ENCODE measurements at places on chromosomes 7 and 10. TPM values are rescaled to one million over a fixed set of nuclear protein-coding genes. Genes with fewer than 3 reads are reported as not detected.

- peak overlapping the region; percentile 99 for H3K4me3 ChIP-seq
- DNase-seq = no peak
- H3K27ac ChIP-seq = peak overlapping the region; percentile 99
- H3K27me3 ChIP-seq = no peaks in the 10 kb centered on the region
- H3K4me1 ChIP-seq = peaks cover 43% of the 10 kb centered on the region
- H3K36me3 ChIP-seq = peaks cover 2% of the 10 kb centered on the region
Measured at GRCh38 chr10:114172216-114172615, 1.8 kb downstream of the CCDC186 start.

DNA sequence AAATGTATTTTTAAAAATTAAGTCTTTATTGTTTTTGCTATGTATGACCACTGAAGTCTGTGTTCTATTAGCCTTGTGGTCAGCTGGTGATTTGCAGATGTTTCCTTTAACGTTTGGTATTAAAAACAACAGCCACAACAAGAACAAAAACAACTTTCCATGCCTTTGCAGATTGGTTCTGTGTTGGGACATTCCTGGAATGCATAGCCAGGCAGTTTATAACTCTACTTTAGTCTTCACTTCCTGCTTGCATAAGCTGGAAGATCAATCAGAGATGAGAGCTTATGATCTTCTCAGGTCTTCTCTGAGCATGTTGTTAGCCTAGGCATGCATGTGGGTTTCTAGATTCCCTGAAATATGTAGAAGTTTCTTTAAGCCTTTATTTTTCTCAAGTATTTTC lies 58.9 kb upstream of the SEMA3C start:
- no peak for DNase-seq
- no peaks in the 10 kb centered on the region for H3K36me3 ChIP-seq
- no peaks in the 10 kb centered on the region for H3K4me1 ChIP-seq
- no peak overlapping the region for H3K27ac ChIP-seq
- H3K27me3 ChIP-seq = no peaks in the 10 kb centered on the region
- H3K4me3 ChIP-seq = no peak overlapping the region

GRCh38 chr7:51352174-51353100 lies 35.8 kb upstream of the COBL start:
- no peak overlapping the region for H3K4me3 ChIP-seq
- H3K27ac ChIP-seq = no peak overlapping the region
- H3K36me3 ChIP-seq = no peaks in the 10 kb centered on the region
- no peaks in the 10 kb centered on the region for H3K4me1 ChIP-seq
- no peaks in the 10 kb centered on the region for H3K27me3 ChIP-seq

Gene HMX2
- not detected for total RNA-seq

Gene NRCAM
- total RNA-seq = not detected

All from T-helper 17 cell (primary cell).